Inflammatory macrophage treated with lipopolysaccharide for 4 hours (primary cell): ENCODE measurements at places on chromosomes 7 and 10.
A peak's percentile ranks its signal among the peaks of the same experiment; 100 is the strongest.

GRCh38 chr7:71613313-71613712 is 481.4 kb downstream of the GALNT17 start:
- no peak for DNase-seq

DNA sequence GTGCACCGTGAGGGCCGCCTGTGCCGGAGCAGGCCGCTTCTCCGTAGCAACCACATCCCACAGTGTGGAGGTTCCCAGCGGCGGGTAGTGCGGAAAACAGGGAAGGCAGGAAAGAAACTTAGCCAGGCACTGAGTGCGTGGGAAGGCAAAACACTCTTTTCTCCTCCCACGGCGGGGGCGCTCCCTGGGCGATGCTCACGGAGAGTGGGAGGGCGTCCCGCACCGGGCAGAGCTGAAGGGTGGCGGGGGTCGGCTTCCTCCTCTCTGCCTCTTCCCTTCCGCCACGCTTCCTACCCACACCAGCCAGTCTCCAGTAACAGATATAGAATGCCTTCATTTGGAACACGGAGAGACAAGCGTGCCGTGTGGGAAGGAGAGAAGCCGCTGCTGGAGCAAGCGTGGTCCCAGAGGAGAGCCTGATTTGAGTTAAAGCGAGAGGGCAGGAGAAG is 252.5 kb downstream of the PAXIP1 start:
- no peak for DNase-seq

DNA sequence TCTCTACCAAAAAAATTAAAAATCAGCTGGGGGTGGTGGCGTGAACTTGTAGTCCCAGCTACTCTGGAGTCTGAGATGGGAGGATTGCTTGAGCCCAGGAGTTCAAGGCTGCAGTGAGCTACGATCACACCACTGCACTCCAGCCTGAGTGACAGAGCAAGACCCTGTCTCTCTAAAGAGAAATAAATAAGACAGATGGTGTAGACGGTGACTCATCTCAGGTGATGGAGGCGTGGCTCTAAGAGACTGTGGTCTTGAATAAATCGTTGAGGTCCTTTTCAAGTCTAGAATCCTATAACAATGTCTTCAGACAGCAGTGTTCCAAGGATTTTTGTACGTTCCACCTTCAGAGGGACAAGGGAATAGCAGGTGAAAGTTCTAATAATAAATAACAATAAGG is 53.8 kb upstream of the PFKFB3 start:
- no peak for DNase-seq

DNA sequence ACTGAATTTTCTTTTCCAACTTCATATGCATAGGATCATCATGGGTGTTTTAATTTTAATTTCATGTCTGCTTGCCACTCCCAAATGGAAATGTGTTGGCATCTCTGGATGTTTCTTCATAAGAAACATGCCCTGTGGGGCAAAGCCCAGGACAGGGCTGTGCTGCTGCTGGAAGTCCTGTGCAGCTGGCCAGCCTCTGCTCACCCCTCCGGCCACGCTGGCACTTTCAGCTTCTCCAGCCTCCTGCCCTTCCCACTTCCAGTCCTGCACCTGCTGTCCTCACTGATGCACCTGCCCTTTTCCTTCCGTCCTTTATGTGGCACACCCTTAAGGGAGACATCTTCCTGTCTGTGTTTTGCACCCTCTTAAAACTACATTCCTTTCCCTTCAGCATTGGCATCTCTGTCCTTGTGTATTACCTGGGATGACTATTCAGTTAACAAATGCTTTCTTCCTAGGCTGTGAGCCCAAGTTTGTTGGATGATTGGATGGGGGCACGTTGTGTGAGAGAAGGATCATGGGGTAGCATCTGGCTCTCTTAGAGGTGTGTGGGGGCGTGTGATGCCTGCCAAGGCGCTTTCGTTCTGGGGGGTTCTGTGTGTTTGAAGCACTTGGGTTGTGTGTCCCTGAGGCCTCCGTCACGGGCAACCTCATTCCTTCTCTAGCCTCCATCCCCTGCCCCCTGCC is 56.8 kb downstream of the TCF7L2 start:
- DNase-seq, result no peak

DNA sequence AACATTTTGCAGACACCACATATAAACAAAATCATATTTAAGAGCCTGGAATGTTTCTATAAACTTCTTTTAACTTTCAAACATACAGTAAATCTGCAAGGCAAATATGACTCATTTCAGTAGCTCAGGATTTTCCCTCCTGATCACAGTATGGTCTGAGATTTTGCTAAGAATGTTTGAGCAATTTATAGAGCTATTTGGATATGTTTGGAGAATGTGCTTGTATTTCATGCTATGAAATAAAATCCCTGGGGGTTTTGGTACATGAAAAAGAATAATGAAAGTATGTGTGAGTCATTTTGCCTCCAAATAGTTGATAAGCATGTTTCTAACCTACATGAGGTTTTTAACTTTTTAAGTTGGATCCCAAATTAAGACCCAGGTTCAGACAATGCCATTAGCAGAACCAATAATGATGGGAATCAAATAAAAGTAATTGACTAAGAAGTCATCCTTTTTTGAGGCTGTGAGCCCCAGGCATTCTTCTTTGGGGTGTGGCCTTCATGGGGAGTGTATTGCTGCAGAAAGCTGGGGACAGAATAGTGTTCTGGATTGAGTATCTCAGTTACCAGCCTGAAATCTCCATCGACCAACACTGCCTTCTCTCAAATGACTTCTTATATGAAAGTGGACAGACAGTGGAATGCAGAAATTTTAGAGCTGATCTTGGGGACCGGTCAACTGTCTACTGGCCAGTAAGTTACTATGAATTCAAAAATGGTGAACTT is 66.1 kb upstream of the AGBL3 start:
- no peak for DNase-seq

- no peak for DNase-seq
Measured at GRCh38 chr7:820341-820740, 11.9 kb upstream of the SUN1 start.

DNA sequence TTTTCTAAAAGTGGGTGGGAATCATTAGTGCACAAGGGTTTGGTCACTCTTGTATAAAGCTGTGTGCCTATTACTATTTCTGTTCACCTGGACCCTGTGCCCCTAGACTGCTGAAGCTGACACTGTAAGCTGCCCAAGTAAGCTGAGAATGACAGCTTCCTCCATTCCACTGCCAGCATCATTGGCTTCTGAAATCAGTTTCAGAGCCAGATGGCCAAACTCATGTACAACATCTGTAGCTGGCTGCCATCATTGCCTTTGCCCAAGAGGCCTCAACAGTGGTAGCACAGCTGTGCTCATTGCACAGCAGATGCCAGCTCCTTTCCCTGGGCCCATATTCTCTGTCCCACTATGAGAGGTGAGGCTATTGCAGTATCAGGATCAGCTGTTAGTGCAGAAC is 165.7 kb downstream of the CPEB3 start:
- no peak for DNase-seq

- peak; percentile 61 for DNase-seq
Measured at GRCh38 chr10:102678842-102679289, 34.6 kb downstream of the TRIM8 start.

GRCh38 chr7:95509199-95509598 is 23.5 kb downstream of the ASB4 start:
- DNase-seq, result no peak

- DNase-seq, result no peak
Measured at GRCh38 chr7:92834507-92835260, 1.7 kb downstream of the CDK6 start.

DNA sequence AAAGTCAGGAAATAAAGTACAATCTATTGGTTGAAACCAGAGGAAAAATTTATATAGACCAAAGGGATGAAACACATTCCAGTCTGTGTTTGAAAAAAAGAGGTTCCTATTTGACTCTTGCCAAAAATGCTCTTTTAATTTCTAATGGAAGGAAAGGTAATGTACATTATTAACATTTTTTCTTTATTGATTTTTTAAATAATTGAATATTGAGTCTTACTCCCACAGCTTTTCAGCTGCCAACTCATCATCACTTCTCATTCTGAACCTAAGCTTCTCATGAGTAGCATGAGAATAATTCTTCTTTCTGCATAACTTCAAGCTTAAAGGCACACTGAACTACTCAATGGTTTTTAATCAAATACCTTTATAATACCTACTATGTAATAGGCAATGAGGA is 49.8 kb upstream of the FHIP2A start:
- DNase-seq, result no peak

- DNase-seq, result no peak
Measured at GRCh38 chr10:43985941-43986340, 337.3 kb upstream of the ZNF32 start.

- DNase-seq, result no peak
Measured at GRCh38 chr7:68535266-68535665, 1063.0 kb upstream of the AUTS2 start.

DNA sequence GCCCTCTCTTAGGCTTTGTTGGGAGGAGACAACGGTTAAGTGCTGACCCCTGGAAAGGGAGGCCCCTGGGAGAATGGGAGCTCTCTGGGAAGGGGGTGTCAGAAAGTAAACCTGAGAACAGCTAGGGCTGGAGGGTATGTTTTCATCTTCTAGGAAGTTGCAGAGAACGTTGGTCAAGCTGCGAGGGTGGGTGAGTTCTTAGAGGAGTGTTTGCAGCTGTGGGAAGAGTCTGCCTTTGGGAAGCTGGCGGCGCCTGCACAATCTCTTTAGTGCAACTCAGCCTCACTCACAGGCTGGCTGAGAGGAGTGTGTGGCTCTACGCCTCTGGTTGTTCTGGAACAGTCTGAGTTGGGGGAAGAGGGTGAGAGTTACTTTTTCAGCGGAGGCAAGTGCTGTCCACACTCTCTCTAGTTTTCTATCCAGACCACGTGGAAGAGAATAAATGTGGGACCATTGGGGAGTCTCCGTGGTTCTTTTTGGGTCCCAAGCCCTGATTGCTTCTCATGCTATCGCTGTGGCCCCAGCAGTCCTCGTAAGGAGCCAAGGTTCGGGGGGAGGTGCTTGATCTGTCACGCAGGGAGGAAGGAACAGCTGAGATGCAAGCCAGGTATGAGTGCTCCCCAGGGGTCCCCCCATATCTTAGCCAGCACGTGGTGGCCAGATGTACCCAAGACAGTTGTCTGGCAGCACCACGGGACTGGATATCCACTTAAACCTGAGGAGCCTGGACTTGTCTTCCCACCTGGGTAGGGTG is 237.2 kb downstream of the BUB3 start:
- DNase-seq, result no peak

- no peak for DNase-seq
Measured at GRCh38 chr10:110431659-110432058, 66.0 kb upstream of the DUSP5 start.

DNA sequence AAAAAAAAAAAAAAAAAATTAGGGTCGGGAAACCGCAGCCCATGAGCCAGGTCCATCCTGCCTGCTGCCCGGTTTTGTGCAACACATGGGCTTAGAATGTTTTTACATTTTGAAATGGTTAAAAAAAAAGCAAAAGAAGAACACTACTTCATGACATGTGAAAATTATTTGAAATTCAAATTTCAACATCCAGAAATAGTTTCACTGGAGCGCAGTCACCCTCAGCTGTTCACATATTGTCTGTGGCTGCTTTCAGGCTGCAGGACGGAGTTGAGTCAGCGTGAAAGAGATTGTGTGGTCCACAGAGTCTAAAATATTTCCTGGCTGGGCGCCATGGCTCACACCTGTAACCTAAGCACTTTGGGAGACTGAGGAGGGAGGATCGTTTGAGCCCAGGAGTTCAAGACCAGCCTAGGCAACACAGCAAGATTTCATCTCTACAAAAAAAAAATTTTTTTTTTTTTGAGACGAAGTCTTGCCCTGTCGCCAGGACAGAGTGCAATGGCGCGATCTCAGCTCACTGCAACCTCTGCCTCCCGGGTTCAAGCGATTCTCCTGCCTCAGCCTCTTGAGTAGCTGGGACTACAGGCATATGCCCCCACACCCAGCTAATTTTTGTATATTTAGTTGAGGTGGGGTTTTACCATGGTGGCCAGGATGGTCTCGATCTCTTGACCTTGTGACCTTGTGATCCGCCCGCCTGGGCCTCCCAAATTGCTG is 63.9 kb upstream of the ECHDC3 start:
- DNase-seq, result peak; percentile 83

DNA sequence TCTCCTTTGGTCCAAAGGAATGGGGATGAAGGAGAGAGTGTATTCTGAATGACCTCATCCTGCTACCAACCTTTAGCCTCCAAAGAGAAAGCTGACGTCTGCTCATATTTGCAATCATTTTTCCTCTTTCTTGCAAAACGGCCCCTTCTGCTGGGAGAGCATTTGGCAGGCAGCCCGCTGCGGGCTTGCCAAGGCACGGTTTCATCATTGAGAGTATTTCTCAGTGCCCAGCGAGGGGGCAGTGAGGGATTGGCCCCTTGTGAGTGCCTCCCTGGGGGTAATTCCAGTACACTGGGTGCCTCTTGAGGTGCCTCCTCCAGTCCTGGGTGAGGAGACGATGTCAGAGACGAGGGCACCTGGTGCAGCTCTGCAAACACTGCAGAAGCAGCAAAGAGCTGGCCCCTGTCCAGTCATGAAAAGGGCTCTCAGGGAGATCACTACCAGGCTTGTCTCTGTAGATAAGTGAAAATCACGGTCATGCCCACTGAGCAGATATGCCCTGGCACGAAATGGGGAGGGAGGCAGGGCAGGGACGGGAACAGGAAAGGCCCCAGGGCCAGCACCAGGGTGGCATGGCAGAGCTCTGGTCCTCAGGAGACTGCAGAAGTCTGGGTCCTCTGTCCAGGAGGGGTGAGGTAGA is 48.7 kb upstream of the SHH start:
- DNase-seq, result no peak

DNA sequence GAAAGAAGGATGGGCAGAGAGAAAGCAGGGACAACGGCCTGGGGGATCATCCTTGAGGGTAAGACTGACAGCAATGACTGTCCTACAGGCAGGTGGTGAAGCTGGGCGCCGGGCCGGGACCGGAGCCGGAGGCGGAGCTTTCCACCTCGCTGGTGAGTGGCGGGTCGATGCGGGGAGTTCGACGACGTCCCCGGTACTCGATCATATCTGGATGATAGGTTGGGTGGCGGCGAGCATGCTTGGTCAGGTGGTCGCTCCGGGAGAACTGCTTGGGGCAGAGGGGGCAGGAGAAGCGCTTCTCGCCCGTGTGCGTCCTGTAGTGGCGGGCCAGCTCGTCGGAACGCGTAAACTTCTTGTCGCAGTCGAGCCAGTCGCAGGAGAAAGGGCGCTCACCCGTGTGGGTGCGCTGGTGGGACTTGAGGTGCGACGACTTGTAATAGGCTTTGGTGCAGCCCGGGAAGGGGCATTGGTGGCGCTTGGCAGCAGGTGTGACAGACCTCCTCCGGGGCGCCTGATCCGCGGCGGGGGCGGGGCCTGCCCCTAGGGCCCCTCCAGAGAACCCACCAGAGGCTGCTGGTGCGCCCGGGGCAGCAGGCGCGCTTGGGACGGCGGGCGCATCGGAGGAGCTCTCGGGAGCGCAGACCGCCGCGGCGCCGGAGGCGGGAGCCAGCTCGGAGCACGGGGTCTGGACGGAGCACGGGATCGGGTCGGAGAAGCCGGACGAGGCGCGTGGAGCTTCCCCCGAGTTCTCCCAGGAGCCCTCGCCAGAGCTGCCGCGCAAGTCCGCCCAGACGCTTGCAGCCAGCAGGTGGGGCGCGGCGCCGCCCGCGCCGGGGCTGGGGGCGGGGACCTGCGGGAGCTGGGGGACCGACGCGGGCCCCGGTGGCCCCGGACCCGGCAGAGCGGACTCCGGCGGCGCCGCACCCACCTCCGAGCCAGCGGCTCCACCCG is 752 bp downstream of the KLF14 start:
- peak; percentile 3 for DNase-seq
